ENCODE measurements at places on chromosomes 16 and 17. TPM values are rescaled to one million over a fixed set of nuclear protein-coding genes. Genes with fewer than 3 reads are reported as not detected.

- no peak overlapping the region for H3K4me3 ChIP-seq
- H3K36me3 ChIP-seq = no peaks in the 10 kb centered on the region
- peaks cover 3% of the 10 kb centered on the region for H3K27me3 ChIP-seq
- no peaks in the 10 kb centered on the region for H3K4me1 ChIP-seq
- no peak overlapping the region for H3K27ac ChIP-seq
- DNase-seq = no peak
These were observed 34.1 kb upstream of the ABCA6 start for GRCh38 chr17:69175625-69176456.

- H3K27ac ChIP-seq = peak overlapping the region; percentile 84
- DNase-seq = no peak
- no peak overlapping the region for H3K4me3 ChIP-seq
These were observed 403 bp upstream of the KRTAP3-1 start for GRCh38 chr17:41009301-41009760.

DNA sequence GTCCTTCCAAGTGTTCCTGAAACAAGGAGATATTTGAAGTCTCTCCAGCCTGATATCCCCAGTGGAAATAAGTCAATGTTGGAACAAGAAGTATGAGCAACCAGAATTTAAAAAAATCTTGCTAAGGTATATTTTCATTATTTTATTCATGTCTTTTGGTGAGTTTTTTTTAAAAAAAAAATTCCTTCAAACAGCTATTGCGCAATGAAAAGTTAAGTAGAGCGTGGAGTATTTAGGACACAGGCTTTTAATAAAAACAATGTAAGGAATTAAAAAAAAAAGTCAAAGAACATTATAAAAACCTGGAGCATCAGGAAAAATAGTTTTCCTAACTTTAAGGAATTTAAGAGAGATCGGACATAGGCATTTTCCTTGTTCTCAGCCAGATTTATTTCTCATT lies 940.4 kb downstream of the KCNJ2 start:
- DNase-seq = no peak
- H3K36me3 ChIP-seq = peaks cover 2% of the 10 kb centered on the region
- peaks cover 3% of the 10 kb centered on the region for H3K4me1 ChIP-seq
- no peaks in the 10 kb centered on the region for H3K27me3 ChIP-seq

- H3K27me3 ChIP-seq = no peaks in the 10 kb centered on the region
- no peak overlapping the region for H3K4me3 ChIP-seq
- no peaks in the 10 kb centered on the region for H3K4me1 ChIP-seq
These were observed 219.4 kb downstream of the TANC2 start for GRCh38 chr17:63185420-63185819.

- H3K4me3 ChIP-seq = no peak overlapping the region
- H3K36me3 ChIP-seq = peaks cover 21% of the 10 kb centered on the region
- H3K27ac ChIP-seq = no peak overlapping the region
- H3K4me1 ChIP-seq = peaks cover 9% of the 10 kb centered on the region
- H3K27me3 ChIP-seq = peaks cover 7% of the 10 kb centered on the region
- no peak for DNase-seq
These were observed 4.4 kb upstream of the ARMC7 start for GRCh38 chr17:75105126-75106080.

The KLHL11 gene
- 21.4 TPM for total RNA-seq

The CPNE7 gene
- 1.2 TPM for total RNA-seq

The CDRT15 gene
- total RNA-seq = not detected
